ENCODE measurements at places on chromosomes 13 and 19. TPM values are rescaled to one million over a fixed set of nuclear protein-coding genes. Genes with fewer than 3 reads are reported as not detected.

The ZNF480 gene
- 8.6 TPM for total RNA-seq

GRCh38 chr13:35501661-35502235, 25.3 kb upstream of the MAB21L1 start:
- no peak for DNase-seq

The CATSPERD gene
- not detected for total RNA-seq

The TMEM255B gene
- 4.6 TPM for total RNA-seq

DNA sequence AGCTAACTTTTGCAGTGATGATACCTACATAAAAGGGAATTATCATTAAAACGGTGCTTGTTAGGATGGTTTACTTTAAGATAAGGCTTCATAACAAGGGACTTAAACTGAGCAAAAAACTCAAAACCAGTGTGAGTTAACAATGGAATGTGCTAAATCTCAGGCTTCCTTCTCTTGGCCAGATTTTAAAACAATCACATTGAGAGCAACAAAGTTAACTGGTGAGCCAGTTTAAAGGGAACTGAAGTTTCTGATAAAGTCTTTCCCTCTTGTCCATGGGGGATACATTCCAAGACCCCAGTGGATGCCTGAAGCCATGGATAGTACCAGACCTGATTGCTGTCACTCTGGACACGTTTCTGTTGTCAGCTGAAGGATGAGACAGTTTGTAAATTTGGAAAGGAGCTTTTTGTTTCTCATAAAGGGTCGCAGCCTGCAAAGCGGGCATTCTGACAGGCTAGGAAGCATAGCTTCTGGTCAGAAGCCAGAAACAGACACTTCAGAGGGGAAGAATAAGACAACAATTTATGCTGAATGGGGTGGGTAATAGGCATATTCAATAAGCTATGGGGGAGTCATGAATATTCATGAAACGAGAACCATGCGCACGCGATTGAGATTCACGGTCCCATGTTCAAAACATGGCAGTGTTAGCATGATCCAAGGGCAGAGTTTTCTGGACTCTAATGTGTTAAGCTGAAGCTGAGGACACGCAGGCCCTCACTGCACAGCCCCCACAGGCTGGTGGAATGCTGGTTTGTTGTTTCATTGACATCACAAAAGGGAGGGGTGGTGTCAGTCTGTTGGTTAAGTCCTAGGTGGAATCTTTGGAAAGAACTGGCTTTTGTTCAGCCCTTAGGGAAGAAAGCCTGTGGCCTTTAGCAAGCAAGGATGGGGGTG, 150.6 kb upstream of the RNF113B start:
- no peak for DNase-seq

DNA sequence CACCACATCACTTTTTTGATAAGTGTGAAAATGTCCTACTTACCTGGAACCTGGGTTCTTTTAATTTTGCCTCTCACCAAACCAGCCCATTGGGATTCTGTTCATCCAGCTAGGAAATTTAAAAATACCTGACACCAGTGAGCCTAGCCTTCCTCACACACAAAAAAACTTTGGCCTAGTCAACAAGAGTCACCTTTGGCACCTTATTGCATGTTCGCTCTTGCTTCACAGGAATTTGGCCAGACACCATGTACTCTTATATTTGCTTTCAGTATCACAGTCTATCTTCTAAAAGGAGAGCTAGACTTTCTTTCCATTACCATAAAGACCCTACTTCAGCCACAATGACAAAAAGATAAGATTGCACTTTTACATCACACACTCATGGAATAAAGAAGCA, 65.8 kb downstream of the ZNF257 start:
- no peak for DNase-seq

DNA sequence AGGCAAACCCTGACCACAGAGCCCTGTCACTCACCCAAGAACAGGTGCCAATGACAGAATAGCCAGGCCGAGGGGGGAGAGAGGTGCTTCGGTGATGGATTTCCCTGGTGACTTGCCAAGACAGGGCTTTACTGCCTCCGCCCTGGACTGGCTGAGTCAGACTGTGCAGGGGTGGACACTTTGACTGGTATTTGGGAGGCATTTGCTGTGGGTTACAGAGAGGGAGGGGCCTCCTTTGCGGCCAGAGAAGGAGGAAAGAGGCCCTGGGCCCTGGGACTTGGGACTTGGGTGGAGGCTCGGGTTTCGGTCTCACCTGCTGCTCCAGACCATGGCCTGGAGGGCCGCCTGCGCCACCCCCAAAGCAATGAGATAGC, 4.6 kb upstream of the EPS8L1 start:
- DNase-seq = peak; percentile 51

- DNase-seq = no peak
Observed at GRCh38 chr13:104757712-104758111, 1691.5 kb upstream of the SLC10A2 start.

The TBC1D17 gene
- 25.9 TPM for total RNA-seq

DNA sequence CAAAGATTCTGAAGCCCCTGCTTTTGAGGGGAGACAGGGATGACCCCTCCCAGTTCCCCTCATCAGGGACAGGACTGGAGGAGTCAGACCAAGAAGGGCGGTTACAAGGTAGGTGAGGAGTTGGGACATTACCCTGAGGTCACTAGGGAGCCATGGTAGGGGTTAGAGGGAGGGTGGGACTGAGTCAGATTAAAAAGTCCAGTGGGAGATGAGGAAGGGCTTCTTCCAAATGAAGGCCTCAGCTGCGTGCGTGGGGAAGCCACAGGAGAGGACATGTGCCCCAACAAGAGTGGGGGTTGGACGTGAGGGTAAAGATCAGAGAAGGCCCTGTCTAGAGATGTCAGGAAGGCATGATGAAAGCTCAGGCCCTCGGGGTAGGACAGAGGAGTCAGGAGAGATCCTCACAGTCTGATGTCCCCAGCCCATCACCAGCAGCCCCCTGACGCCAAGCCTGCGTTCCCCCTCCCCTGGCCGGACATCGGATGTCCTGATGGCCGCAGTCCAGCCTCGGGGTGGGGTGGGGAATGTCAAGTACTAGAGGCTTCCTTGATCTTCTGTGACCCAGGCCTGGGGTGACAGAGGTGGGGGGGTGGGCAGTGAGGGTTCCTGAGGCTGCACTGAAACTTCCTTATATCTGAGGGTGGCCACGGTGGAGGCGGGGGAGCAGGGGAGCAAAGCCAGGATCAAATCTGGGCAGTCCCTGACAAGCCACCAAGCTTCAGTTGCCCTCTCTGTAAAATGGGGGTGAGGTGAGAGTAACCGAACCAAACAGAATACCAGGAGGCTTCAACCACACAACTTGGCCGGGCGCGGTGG, 6.5 kb upstream of the MFSD12 start:
- DNase-seq = no peak

GRCh38 chr13:62092536-62092935, 676.9 kb upstream of the PCDH20 start:
- no peak for DNase-seq

The NANOS3 gene
- total RNA-seq = not detected

- peak; percentile 91 for DNase-seq
Observed at GRCh38 chr19:12766051-12766521, 9.3 kb downstream of the HOOK2 start.

The ATXN8OS gene
- not detected for total RNA-seq

The NLRP9 gene
- not detected for total RNA-seq

- DNase-seq = peak; percentile 81
Observed at GRCh38 chr19:41570639-41571112, 5.3 kb upstream of the CEACAM21 start.

GRCh38 chr13:76163761-76164160, 527.6 kb downstream of the LMO7 start:
- DNase-seq = no peak

GRCh38 chr19:2461751-2462634, 5.2 kb upstream of the LMNB2 start:
- DNase-seq = peak; percentile 30

- DNase-seq = no peak
Observed at GRCh38 chr13:47932950-47933923, 67.8 kb downstream of the SUCLA2 start.

DNA sequence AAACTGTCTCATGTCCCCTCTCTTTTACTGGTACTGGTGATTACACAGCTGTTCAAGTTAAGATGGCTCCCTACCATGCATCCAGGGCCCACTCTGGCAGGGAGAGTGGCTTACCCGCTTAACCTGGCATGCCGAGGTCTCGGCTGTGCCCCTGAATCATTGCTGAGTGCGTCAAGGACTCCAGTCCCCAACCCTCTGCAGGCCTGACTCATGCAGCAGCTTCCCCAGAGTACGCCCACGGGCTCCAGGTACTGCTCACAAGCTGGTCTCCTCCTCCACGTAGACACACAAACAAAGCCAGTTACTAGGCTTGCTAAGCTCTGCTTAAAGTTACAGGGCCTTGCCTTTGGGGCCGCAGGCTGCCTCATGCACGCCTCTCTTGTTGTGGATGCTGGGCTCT, 447.4 kb downstream of the COG6 start:
- no peak for DNase-seq

The SPRED3 gene
- total RNA-seq = 0.52 TPM

All from body of pancreas (tissue), 4 donors.